ENCODE measurements at places on chromosomes 1 and 21.
A peak's percentile ranks its signal among the peaks of the same experiment; 100 is the strongest.

DNA sequence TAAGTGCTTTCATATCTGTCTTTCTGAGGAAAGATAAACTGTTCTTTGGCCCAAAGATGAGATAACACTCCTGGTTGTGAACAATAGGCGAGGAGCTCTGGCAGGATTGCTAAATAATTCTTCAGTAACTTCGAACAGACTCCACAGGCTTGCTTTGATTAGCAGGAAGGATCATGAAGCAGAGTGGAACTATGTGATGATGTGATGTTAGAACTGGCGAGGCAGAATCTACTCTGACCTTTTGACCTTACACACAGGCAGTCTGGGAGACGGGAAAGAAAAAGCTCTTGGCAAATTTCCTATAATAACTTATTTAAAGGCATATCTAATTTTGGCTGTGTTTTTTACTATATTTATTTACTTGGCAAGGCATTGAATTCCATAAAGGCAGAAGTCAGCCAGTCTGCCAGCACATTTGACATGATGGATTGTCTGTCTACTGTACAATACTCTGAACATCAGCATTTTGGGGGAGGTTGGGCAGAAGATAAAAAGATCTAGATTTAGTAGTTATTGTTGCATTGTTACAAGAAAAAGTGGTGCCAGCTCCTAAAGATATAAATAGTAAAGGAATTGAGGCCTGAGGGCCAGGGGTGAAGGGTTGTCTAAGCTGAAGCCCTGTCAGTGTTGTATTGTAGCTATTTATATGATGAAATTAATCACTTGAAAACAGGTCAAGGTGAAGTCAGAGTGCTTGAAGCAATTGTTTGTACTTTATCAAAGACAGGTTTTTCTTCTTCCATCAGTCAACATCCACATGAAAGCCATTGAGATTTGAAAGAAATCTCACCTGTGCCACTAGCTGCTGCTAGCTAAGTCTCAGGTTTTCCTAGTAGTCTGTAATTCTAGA is 708.8 kb downstream of the LTN1 start:
- DNase-seq = peak; percentile 88

DNA sequence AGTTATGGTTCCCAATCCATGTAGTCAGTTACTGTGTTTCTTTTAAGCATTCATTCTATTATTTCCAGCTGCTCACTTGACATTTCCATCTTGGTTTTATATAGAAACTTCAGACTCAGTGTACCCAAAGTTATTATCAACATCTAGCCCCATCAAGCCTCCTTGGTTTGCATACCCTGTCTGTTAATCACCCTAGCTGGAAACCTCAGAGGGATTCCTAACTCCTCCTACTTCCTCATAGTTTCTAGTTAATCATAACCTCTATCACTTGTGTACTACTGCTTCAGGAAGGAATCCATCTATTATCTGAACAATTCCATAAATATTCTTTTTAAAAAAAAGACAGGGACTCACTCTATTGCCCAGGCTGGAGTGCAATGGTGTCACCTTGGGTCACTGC is 293.3 kb downstream of the SDCCAG8 start:
- DNase-seq = peak; percentile 85

- no peak for DNase-seq
Measured at GRCh38 chr1:202844935-202845334, 34.2 kb downstream of the PCAT6 start.

- DNase-seq = no peak
Measured at GRCh38 chr1:27521336-27521831, 31.4 kb upstream of the WASF2 start.

GRCh38 chr1:79657951-79658658 is 651.6 kb upstream of the ADGRL4 start:
- no peak for DNase-seq

All from EL (cell line).